A549 treated with DMSO at 1 μM for 4 hours (cell line): ENCODE measurements at places on chromosomes 2 and 18. TPM values are rescaled to one million over a fixed set of nuclear protein-coding genes. Genes with fewer than 3 reads are reported as not detected.

Gene C2orf15
- 0.41 to 0.61 TPM (median 0.52 TPM) in 5 replicates for total RNA-seq

Gene NETO1
- not detected in 5 replicates for total RNA-seq

Gene NT5DC4
- not detected in 5 replicates for total RNA-seq

Gene HOXD1
- 0.12 to 0.28 TPM (median 0.26 TPM) in 5 replicates for total RNA-seq

Gene IRS1
- 15.7 to 22.0 TPM (median 17.6 TPM) in 5 replicates for total RNA-seq

Gene EPAS1
- total RNA-seq: 97.2 to 112 TPM (median 110 TPM) in 5 replicates

Gene IL1F10
- not detected in 5 replicates for total RNA-seq

Gene IL18RAP
- total RNA-seq: 0.02 to 0.06 TPM in 2 of 5 replicates, not detected in the others

Gene CABYR
- 10.1 to 15.5 TPM (median 11.7 TPM) in 5 replicates for total RNA-seq

Gene FAM124B
- total RNA-seq: not detected in 5 replicates

Gene MSTN
- 0.02 TPM in 1 of 5 replicates, not detected in the others for total RNA-seq

Gene GALNT14
- total RNA-seq: 45.1 to 52.5 TPM (median 49.1 TPM) in 5 replicates

Gene MGAT4A
- total RNA-seq: 0.78 to 1.7 TPM (median 1.3 TPM) in 5 replicates

Gene SKA1
- 12.2 to 15.2 TPM (median 15.0 TPM) in 5 replicates for total RNA-seq

Gene KCNG2
- not detected in 5 replicates for total RNA-seq

Gene DTNA
- total RNA-seq: 0.06 to 0.32 TPM (median 0.17 TPM) in 5 replicates

Gene TEKT4
- total RNA-seq: not detected in 5 replicates

Gene IL1RL2
- not detected in 5 replicates for total RNA-seq

Gene ALLC
- 0.05 TPM in 1 of 5 replicates, not detected in the others for total RNA-seq

Gene ACTR3
- 218 to 275 TPM (median 253 TPM) in 5 replicates for total RNA-seq

Gene HRH4
- not detected in 5 replicates for total RNA-seq

Gene DQX1
- total RNA-seq: 0.08 to 0.12 TPM (median 0.11 TPM) in 3 of 5 replicates, not detected in the others

Gene PRADC1
- 17.6 to 24.6 TPM (median 23.8 TPM) in 5 replicates for total RNA-seq

Gene ST8SIA3
- total RNA-seq: not detected in 5 replicates

Gene PLCD4
- 0.26 to 0.69 TPM (median 0.31 TPM) in 5 replicates for total RNA-seq

Gene AAK1
- 16.0 to 22.9 TPM (median 21.4 TPM) in 5 replicates for total RNA-seq

Gene CHRNG
- total RNA-seq: not detected in 5 replicates

Gene SERPINB12
- not detected in 5 replicates for total RNA-seq

Gene RFX8
- total RNA-seq: not detected in 5 replicates

Gene GKN2
- 2.3 to 4.3 TPM (median 3.7 TPM) in 5 replicates for total RNA-seq

Gene FKBP1B
- total RNA-seq: 8.8 to 9.6 TPM (median 9.4 TPM) in 5 replicates

Gene EPB41L3
- total RNA-seq: 0.09 to 0.32 TPM (median 0.16 TPM) in 5 replicates

Gene EDAR
- total RNA-seq: 0.02 TPM in 2 of 5 replicates, not detected in the others

Gene SPC25
- 16.7 to 21.9 TPM (median 20.7 TPM) in 5 replicates for total RNA-seq

Gene FBXO36
- total RNA-seq: 1.1 to 2.3 TPM (median 1.4 TPM) in 5 replicates

Gene MYO1B
- 70.5 to 85.6 TPM (median 82.7 TPM) in 5 replicates for total RNA-seq

Gene RAB27B
- 11.2 to 20.5 TPM (median 14.8 TPM) in 5 replicates for total RNA-seq

Gene ASPRV1
- total RNA-seq: 0.17 to 0.38 TPM (median 0.24 TPM) in 5 replicates

Gene GNLY
- 0.54 TPM in 1 of 5 replicates, not detected in the others for total RNA-seq

Gene ALPP
- total RNA-seq: 0.20 to 0.50 TPM (median 0.30 TPM) in 5 replicates

Gene NEU4
- 0.18 to 0.50 TPM (median 0.26 TPM) in 4 of 5 replicates, not detected in the other for total RNA-seq

Gene ANKRD30BL
- total RNA-seq: not detected in 5 replicates

Gene PRSS56
- total RNA-seq: 0.09 to 0.16 TPM (median 0.12 TPM) in 4 of 5 replicates, not detected in the other

Gene C2orf72
- 4.6 to 8.6 TPM (median 6.5 TPM) in 5 replicates for total RNA-seq

Gene DRC1
- total RNA-seq: 0.14 to 0.29 TPM (median 0.21 TPM) in 5 replicates

Gene LOXHD1
- total RNA-seq: not detected in 5 replicates

Gene NT5C1B
- not detected in 5 replicates for total RNA-seq

Gene CYP27A1
- 0.03 to 0.34 TPM (median 0.19 TPM) in 4 of 5 replicates, not detected in the other for total RNA-seq

Gene USP14
- total RNA-seq: 61.1 to 76.6 TPM (median 66.2 TPM) in 5 replicates

Gene RAX
- total RNA-seq: not detected in 5 replicates

Gene UGT1A8
- total RNA-seq: 0.08 to 0.26 TPM in 2 of 5 replicates, not detected in the others

Gene EFR3B
- 15.9 to 17.9 TPM (median 16.8 TPM) in 5 replicates for total RNA-seq

Gene RIT2
- total RNA-seq: not detected in 5 replicates
